Activated CD8-positive, alpha-beta memory T cell treated with anti-CD3 and anti-CD28 coated beads, Interleukin-2, amount 10 ng/mL, durations not matched to agents 7 days and 5 days (primary cell): ENCODE measurements at places on chromosomes 1 and 21. TPM values are rescaled to one million over a fixed set of nuclear protein-coding genes. Genes with fewer than 3 reads are reported as not detected.
A peak's percentile ranks its signal among the peaks of the same experiment; 100 is the strongest.

DNA sequence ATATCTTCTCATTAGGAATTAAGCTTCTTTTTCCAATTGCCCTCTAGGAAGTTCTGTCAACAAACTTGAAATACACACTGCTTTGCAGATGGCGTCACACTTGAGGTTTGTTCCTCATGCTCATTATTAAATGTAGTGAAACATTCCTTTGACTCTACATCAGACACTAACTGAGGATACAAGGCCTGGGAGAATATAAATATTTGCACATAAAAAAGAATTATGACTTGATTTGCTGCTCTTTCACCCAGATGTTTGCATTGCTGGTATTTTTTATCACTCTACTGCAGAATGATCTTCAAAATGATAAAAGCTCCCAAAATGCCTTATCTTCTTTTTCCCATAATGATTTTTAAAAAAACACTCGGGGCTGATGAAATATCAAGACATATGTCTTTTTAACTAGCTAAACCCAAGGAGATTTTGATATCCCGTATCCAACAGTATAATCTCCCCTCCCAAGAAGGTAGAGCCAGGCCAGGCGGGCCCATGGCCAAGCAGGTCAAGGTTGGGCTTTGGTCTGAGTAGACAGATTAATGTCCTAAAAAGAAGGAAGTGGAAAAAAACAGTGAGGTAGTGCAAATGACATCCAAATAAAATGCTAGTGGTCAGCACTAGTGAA lies 264.6 kb downstream of the HHIPL2 start:
- H3K27me3 ChIP-seq: no peaks in the 10 kb centered on the region
- H3K27ac ChIP-seq: no peak overlapping the region
- H3K36me3 ChIP-seq: no peaks in the 10 kb centered on the region
- no peak overlapping the region for H3K4me3 ChIP-seq

DNA sequence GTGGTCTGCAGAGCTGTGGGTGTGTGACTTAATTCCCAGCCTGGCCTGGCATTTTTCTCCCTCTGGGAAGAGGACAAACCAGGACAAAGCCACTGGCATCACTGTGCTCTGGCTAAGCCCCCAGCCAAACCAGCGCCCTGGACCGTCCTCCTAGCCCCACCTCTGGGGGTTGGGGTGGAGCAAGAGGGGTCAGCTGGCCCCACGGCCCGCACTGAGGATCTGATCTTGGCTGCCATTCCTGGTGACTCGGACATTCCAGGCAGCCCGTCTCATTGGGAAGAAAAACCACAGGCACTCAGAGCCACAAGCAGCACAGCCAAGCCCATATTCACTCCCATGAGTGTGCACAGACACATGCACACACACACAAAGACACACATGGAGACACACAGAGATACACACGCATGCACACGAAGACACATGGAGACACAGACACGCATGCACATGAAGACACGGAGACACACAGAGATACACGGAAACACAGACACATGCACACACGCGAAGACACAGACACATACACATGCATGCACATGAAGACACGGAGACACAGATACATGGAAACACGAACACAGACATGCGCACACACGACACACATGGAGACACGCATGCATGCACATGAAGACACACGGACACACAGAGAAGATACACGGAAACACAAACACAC lies 2.3 kb upstream of the MXRA8 start:
- peaks cover 8% of the 10 kb centered on the region for H3K4me1 ChIP-seq
- no peaks in the 10 kb centered on the region for H3K27me3 ChIP-seq
- no peak for DNase-seq
- H3K36me3 ChIP-seq: no peaks in the 10 kb centered on the region
- H3K27ac ChIP-seq: no peak overlapping the region

GRCh38 chr21:41564871-41565274 lies 56.9 kb upstream of the TMPRSS2 start:
- no peaks in the 10 kb centered on the region for H3K36me3 ChIP-seq
- H3K27ac ChIP-seq: no peak overlapping the region
- H3K4me3 ChIP-seq: no peak overlapping the region
- DNase-seq: peak; percentile 54

DNA sequence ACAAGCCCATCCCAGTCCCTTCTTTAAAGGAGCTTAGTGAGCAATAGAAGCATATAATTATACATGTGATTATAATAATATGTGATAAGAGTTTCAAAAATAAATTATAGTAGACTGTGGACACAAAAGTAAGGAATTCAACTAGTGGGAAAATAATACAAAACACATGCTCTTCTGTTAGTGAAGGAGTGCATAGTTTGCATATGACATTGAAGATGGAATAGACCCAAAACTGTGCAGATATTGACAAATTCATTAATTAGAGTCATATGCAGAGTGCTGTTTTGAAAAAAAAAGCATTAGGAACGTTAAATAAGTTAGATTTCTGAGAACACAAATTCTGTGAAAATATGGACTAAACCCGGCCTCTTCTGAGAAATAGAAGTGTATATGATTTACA lies 278.8 kb downstream of the ASTN1 start:
- no peaks in the 10 kb centered on the region for H3K4me1 ChIP-seq
- no peak overlapping the region for H3K4me3 ChIP-seq
- H3K27ac ChIP-seq: no peak overlapping the region
- DNase-seq: no peak
- H3K36me3 ChIP-seq: no peaks in the 10 kb centered on the region

GRCh38 chr1:82867781-82868180 lies 1067.0 kb downstream of the ADGRL2 start:
- DNase-seq: no peak
- no peak overlapping the region for H3K27ac ChIP-seq
- H3K4me1 ChIP-seq: no peaks in the 10 kb centered on the region
- no peak overlapping the region for H3K4me3 ChIP-seq

DNA sequence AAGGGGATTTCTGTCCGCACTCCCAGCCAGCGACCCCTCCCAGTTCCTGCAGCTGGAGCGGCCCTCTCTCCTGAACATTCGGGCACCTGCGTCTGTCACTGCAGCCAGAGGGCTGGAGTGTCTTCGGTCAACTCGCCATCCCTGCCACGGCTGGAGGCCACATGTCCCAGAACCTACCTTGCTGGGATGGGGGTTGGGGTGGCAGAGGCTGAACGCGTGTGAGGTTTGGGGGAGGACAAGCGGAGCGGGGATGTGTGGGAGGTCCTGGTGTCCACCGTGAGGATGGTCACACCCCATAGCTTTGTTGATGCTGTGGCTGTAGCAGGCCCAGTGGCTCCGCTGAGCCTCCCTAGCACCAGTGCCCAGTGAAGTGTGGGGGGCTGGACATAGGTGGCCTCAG lies 14.8 kb upstream of the C1orf174 start:
- H3K27ac ChIP-seq: no peak overlapping the region
- H3K36me3 ChIP-seq: no peaks in the 10 kb centered on the region
- H3K4me3 ChIP-seq: no peak overlapping the region
- DNase-seq: no peak
- H3K27me3 ChIP-seq: no peaks in the 10 kb centered on the region
- H3K4me1 ChIP-seq: no peaks in the 10 kb centered on the region

DNA sequence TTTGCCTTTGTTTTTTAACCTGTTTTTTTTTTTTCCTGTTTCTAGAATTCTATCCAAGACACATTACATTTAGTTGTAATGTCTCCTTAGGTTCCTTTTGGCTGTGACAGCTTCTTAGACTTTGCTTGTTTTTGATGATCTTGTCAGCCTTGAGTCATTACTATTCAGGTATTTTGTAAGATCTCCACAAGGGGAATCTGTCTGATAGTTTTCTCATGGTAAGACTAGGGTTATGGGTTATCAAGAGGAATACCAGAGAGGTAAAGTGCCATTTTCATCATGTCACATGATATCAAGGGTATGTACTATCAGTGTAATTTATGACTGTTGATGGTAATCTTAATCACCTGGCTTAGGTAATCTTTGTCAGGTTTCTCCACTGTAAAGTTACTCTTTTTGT lies 99.1 kb upstream of the GFI1 start:
- H3K4me3 ChIP-seq: no peak overlapping the region
- H3K27ac ChIP-seq: peak overlapping the region; percentile 80
- no peaks in the 10 kb centered on the region for H3K27me3 ChIP-seq

GRCh38 chr1:21657456-21658190 lies 11.5 kb downstream of the RAP1GAP start:
- peaks cover 29% of the 10 kb centered on the region for H3K27me3 ChIP-seq
- no peak overlapping the region for H3K27ac ChIP-seq
- DNase-seq: no peak
- peaks cover 6% of the 10 kb centered on the region for H3K4me1 ChIP-seq

GRCh38 chr1:182389619-182390047 lies 2.0 kb downstream of the GLUL start:
- H3K4me1 ChIP-seq: peaks cover 26% of the 10 kb centered on the region
- peak overlapping the region; percentile 80 for H3K4me3 ChIP-seq
- H3K27me3 ChIP-seq: peaks cover 57% of the 10 kb centered on the region
- no peak for DNase-seq

GRCh38 chr1:94787691-94788090 lies 32.5 kb upstream of the SLC44A3 start:
- H3K36me3 ChIP-seq: no peaks in the 10 kb centered on the region
- no peak overlapping the region for H3K4me3 ChIP-seq

GRCh38 chr1:216576234-216576937 lies 146.8 kb downstream of the ESRRG start:
- no peaks in the 10 kb centered on the region for H3K27me3 ChIP-seq
- no peak for DNase-seq
- no peaks in the 10 kb centered on the region for H3K36me3 ChIP-seq

DNA sequence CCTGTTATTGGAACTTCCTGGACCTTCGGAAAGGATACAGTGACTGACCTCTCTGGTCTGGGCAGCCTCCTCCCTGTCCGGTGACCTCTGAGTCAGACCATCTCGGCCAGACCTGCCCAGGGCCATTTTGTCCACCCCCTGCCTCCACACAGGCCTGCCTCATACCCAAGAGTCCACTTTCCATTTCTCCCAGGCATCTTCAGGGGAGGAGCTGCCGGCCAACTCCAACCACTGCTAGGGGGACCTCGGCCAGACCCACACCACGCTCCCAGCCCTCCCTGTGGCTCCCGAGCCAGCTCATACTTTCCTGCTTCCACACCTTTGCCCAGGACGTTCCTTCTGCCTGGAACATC lies 29.5 kb upstream of the RUNX3 start:
- DNase-seq: no peak
- no peaks in the 10 kb centered on the region for H3K27me3 ChIP-seq
- peaks cover 66% of the 10 kb centered on the region for H3K4me1 ChIP-seq

DNA sequence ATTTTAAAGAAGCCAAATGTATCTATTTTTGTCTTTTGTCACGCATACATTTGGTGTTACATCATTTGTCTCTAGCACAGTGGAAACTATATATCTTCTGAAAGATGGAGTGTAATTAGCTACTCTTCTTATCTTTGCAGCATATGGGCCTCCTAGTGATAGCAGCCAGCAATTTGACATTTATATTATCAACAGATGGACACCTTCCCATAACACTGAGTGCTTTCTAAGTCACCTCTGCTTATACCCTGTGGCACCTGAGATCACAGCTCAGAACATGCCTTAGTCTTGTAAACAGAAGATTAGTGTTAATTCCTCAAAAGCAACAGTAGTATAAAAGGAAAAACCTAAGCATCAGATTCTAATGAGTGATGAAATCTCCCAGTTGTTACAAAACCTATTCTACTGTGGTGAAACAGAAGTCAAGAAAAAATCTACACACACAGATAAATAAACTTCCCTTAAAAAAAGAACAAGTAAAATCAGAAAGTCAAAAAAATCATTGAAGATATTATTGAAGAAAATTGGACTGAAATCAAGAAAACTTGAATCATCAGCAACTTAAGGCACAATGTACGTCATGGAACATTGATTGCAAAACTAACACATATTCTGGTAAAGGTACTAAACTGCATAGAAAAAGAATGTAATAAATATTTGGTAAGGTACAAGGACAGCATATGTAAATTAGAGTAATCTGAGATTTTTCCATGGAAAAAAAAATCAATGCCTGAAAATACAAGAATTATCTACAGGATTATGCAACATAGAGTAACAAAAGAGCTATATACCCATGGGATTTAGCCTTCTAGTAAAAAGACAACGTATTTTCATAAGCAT lies 61.7 kb downstream of the KCNT2 start:
- H3K4me3 ChIP-seq: no peak overlapping the region
- no peaks in the 10 kb centered on the region for H3K36me3 ChIP-seq
- H3K27ac ChIP-seq: no peak overlapping the region
- no peak for DNase-seq

GRCh38 chr1:177947623-177948022 lies 22.2 kb downstream of the SEC16B start:
- no peaks in the 10 kb centered on the region for H3K36me3 ChIP-seq
- no peak for DNase-seq
- no peak overlapping the region for H3K27ac ChIP-seq
- no peak overlapping the region for H3K4me3 ChIP-seq
- no peaks in the 10 kb centered on the region for H3K27me3 ChIP-seq
- H3K4me1 ChIP-seq: no peaks in the 10 kb centered on the region

DNA sequence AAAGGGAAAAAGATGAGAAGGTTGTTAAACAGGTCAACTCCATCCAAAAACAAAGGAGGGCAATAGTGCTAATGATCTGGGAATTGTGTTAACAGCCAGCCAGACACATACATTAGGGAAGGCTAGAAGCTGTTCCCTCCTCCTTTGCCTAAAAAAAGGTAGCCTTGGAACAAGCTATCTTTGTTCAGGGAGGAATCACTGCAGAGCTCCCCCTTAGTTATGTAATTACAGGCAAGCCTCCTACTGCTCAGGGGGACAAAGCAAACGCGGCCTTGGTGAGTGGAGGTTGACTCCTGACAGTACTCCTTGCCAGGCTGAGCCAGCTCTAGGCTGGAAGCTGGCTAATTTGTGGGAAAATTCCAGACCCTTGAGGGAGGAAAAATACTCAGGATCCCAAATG lies 97.6 kb downstream of the VAV3 start:
- H3K27ac ChIP-seq: no peak overlapping the region
- no peak overlapping the region for H3K4me3 ChIP-seq
- H3K27me3 ChIP-seq: no peaks in the 10 kb centered on the region
- peaks cover 5% of the 10 kb centered on the region for H3K36me3 ChIP-seq
- H3K4me1 ChIP-seq: peaks cover 21% of the 10 kb centered on the region

Gene PODN
- total RNA-seq: not detected

Gene KCNN3
- total RNA-seq: 0.02 TPM

Gene NBPF10
- total RNA-seq: 2.0 TPM

Gene CELSR2
- total RNA-seq: 4.0 TPM

Gene SPATC1L
- total RNA-seq: 4.8 TPM

Gene C21orf91
- total RNA-seq: 63.6 TPM

Gene RAVER2
- total RNA-seq: 8.8 TPM

Gene ZNF593OS
- total RNA-seq: not detected

Gene DDR2
- total RNA-seq: 0.18 TPM

Gene CD48
- 332 TPM for total RNA-seq

Gene PIGC
- 20.9 TPM for total RNA-seq

Gene PRAMEF4
- total RNA-seq: not detected

Gene RAB3B
- total RNA-seq: 0.05 TPM

Gene SPRR2G
- total RNA-seq: not detected
